ENCODE measurements at places on chromosomes 1 and 21.

DNA sequence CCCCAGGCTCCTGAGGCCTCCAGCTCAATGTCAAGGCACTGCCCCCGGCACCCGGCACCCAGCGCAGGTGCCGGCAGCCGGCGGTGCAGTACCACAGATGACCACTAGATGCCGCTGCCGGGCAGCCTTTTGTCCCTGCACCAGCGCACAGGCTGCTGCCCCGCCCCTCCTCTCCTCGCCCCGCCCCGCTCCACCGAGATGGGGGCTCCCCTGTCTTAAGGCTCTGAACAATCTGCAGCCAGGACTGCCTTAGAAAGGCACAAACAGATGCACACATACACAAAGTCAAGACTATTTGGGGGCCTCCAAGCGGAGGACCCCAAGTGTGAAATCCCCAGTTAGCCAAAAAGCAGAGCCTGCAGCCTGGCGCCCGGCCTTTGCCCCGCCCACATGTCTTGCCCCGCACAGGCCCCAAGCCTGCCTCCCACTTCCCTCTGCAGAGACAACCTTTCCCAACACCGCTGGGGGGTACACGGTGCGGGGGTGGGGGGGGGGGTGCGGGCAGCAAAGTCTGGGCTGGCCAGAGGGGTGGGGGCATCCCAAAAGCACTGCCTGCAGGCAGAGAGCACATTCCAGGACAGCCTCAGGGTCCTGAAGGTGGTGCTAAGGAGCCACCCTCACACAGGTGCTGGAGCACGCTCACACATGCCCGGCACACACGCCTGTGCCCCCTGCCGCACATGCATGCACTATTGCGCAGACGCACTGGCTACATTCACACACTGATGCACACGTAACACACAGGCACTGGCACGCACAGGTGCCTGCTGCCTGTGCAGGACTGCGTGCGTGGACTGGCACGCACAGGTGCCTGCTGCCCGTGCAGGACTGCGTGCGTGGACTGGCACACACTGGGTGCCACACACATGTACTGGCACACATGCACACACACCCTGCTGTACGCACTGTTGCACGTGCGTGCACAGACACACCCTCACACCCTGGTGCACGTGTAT is 37.1 kb downstream of the ARHGEF16 start:
- peak; percentile 85 for DNase-seq

DNA sequence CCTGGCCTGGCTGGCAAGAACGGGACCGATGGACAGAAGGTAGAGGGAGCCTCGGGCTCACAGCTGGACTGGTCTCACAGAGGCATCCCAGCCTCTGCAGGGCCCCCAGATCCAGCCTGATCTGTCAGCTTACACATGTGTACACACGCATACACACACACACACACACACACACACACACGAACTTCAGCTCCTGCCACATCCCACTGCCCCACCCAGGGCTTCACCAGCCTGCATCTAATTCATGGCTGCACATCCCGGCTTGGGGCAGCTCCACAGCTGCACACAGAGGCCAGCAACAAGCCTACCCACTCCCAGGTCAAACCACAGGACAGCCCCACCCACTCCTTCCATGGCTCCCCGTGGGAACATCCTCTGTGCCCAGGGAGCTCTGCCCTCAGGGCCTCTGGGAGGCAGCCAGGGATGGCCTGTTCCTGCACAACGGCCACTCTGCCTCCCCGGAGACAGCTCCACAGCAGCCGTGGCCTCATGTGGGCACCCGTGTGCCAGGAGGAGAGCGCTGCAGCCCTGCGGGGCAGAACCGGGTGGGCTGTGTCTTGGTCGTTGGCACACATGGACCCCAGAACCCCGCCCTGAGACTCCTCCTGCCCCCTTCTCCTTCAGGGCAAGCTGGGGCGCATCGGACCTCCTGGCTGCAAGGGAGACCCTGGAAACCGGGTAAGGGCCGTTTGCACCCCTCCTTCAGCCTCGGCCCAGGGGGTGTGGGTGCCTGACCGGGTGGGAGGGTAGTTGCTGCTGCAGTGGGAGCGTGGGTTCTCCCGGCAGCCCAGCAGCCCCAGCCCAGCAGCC is 19.1 kb downstream of the COL6A2 start:
- DNase-seq = no peak

DNA sequence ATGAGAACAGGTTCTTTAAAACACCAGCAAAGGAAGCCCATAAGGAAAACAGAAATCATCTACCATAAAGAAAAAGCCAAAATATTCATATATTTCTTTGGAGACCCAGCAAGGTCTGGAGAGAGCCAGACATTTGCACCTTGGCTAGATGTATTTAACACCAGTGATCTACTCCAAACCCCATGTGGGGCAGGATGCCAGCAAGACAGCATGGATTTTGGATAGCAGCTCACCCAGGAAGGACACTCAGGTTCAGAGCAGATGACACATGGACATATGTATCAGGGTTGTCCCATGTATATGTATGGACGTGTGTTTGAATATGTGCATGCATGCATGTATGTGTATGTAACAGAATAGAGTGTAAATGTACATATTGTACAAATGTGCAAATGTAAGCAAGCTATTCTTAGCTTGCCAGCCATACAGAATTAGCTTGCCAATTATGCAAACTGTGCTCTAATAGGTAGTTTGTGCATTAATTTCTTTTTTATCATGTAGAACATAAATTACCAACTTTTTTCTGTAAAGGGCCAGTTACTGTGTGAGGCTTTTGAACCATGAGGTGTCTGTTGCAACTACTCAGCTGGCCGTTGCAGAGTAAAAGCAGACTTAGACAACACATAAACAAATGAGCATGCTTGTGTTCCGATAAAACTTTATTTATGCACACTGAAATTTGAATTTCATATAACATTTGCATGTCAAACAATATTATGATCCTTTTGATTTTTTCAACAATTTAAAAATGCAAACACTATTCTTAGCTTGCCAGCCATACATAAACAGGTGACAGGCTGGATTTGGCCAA is 73.5 kb upstream of the KAZN start:
- DNase-seq = no peak

DNA sequence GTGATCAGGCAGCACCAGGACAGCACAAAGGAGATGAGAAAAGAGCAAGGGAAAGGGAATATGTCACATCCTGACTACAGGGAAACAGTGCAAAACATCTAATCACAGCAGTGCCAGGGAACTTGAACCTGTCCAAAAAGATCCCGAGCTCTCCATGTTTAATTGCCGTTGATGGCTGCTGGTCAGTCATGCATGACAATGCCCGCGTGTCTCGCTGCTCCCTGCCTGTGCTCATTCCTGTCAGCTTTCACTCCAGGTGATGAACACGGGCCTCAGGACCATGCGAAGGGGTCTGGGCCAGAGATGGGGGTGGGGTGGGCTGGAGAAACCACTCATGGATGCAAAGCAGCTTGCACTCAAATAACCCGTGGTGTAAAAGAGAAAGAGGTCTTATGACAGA is 287.0 kb downstream of the GPATCH2 start:
- DNase-seq = no peak

DNA sequence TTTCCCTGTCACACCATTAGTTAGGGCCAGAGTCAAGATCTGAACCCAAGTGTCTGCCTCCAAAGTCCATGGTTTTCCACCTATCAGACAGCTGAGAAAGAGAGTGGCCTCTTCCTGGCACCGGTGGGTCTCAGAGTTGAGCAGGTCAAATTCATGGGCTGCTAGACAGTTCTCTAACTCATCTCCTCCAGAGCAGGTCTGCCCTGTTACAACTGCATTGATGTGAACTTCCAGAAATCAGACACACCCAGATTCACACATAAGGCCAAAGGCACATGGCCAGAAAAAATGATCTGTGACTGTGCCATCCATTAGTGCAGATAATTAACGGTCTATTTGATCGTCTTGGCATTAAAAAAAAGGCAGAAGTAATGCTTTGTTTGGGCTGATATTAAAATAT is 17.5 kb downstream of the SMIM12 start:
- DNase-seq = no peak

GRCh38 chr1:155504207-155504606 is 58.4 kb downstream of the ASH1L start:
- DNase-seq = peak; percentile 45

DNA sequence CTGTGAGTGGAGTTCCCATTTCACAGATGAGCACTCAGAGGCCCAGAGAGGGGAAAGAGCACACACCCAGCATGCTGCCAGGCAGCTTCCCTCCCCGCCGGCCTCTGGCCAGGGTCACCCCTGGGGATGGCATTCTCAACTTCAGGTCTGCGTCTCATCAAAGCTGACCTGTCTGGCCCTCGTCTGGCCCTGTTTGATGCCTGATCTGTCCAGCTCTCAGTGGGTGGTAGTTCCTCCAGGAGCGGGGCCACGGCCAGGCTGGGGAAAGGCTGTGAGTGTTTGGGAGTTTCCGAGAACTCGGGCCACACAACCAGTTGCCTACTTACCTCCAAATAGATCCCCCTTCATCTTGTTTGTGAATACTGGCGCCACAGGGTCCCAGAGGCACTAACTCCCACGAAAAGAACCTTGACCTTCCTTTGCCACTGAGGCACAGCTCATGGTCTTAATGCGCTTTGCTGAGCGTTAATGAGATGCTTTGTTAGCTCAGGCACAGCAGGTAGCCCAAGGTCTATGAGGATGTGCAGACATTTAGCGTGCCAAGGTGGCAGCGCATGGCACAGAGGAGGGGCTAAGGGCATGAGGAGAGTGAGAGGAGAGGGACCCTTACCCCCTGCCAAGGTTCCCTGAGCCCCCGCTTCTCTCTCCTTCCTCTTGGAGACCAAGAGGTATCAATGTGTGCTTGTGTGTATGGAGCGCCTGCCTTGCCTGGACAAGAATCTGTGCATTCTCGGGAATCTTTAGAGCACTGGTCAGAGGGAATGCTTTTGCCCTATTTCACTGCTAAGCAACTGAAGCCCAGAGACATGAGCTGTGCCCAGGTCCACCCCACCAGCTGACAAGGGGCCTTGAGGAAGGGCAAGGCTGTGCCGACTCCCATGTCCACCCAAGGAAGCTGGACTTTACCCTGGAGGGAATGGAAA is 61.2 kb downstream of the DISP3 start:
- no peak for DNase-seq

DNA sequence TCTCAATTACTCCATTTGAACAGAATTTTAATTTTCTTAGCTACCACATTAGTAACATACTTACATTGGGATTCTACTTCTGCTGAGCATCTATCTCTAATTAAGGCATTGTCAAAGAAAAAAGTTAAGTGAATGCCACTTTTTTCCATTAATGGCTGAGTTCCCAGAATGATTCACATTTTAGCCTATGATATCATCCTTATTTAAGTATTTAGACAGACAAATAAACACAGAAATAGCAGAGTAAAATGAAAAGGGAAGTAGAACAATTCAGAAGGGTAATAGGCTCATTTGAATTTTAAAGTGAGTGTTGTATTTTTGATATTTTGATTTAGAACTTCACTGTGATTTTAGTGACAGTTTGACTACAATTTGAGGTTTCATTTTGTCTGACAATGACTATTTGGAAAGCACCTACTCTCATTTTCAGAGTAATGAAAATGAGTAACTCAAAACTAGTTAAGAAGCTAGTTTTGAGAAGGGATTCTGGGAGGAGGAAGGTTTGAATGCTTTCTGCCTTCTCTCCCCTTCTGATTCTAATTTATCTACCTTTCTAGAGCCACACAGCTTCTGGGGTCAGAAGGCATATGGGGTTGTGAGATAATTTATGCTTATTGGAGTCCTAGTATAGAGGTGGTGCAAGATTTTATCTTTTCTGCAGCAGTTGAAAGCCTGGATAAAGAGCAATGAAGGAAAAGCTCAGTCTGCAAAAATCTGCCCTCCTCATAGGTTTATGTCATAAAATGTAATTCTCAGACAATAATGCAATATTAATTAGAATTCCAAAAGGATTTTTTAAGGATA is 15.5 kb downstream of the LYPLAL1 start:
- no peak for DNase-seq

DNA sequence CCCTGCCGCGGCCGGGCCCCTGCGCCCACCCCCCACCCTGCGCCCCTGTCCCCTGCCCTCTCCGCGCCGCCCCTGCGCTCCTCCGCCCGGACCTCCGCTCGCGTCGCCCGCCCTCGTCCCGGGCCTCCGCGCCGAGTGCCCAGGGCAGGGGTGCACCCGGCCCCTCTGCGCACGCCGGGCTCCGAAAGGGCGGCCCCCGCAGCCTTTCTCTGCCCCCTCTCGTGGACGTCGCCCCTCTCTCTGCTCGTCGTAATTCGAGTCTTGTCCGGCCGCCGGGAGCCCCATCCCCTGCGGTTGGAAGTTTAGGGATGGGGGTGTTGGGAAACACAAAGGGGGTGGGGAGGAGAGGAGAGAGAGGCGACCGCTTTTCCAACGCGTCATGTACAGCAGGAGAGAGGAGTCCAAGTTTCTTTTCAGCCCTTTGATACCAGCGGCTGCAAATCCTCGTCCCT is 407 bp downstream of the GALNT2 start:
- DNase-seq = peak; percentile 19

- no peak for DNase-seq
Observed at GRCh38 chr1:232751393-232752140, 53.6 kb upstream of the MAP10 start.

GRCh38 chr21:42865776-42866160 is 13.6 kb downstream of the WDR4 start:
- DNase-seq = no peak

- no peak for DNase-seq
Observed at GRCh38 chr1:225412803-225413351, 15.0 kb downstream of the LBR start.

DNA sequence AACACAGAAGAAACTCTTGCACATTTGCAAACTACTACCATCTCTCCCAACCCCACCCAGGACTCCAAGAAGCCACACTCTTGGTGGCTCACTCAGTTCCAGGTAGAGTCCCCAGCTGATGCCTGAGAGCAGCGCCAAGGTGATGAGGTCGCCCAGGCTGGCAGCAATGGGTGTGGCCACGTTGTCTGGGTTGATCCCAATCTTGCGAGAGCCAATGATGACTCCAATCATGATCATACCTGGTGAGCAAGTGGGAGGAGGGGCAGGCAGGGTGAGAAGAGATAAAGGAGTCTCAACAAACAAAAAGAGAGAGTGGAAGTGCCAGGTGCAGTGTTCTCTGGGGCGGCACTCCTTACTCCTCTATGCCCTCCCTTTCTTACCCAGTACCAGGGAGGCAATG is 14.4 kb downstream of the SLC41A1 start:
- DNase-seq = no peak

DNA sequence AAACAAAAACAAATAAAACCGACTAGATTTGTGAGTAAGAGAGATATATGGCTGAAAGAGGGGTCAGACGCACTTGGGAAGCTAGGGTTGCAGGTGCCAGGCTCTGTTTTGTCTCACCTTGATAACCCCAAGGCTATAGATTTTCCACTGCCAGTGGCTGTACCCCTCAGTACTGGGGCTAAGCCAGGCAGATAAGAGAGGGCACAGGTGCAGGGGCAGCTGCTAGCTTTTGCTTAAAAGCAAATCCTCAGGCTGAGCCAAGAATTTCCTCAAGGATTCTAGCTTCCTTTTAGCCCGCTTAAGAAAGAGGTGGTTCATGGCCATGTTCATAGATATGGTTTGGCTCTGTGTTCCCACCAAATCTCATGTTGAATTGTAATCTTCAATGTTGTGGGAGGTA is 57.9 kb downstream of the OVGP1 start:
- no peak for DNase-seq

DNA sequence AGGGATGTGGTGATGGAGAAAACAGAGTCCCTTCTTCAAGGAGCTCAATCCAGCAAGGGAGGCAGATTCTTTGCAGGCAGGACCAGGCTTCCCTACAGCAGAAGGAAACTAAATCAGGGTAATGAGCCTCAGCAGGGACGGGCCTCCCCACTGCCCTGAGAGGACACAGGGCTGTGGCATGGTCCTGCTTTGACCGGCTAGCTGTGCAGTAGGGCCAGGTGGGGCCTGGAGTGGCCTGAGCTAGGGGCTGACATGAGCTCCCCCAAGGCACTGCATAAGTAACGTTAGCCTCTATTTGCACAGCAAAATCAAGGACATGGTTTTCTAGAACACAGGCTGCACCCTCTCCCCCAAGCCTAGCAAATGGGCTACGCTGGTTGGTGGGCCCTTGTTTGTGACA is 162.9 kb downstream of the RYR2 start:
- no peak for DNase-seq
